IMR-90 (cell line): ENCODE measurements at places on chromosomes 13 and 19. TPM values are rescaled to one million over a fixed set of nuclear protein-coding genes. Genes with fewer than 3 reads are reported as not detected.

LRRC8E gene
- total RNA-seq = 6.9 and 7.2 TPM in 2 replicates

METTL21C gene
- total RNA-seq = not detected in 2 replicates

KIR3DL1 gene
- not detected in 2 replicates for total RNA-seq

C1QTNF9 gene
- total RNA-seq = under 0.01 and 0.18 TPM in 2 replicates

KLK6 gene
- total RNA-seq = not detected in 2 replicates

EEF1AKMT1 gene
- 10.6 and 11.7 TPM in 2 replicates for total RNA-seq

TMEM145 gene
- total RNA-seq = under 0.01 and 2.5 TPM in 2 replicates

KANK3 gene
- not detected in 2 replicates for total RNA-seq

PSG11 gene
- total RNA-seq = 0.18 and 0.28 TPM in 2 replicates

DNA sequence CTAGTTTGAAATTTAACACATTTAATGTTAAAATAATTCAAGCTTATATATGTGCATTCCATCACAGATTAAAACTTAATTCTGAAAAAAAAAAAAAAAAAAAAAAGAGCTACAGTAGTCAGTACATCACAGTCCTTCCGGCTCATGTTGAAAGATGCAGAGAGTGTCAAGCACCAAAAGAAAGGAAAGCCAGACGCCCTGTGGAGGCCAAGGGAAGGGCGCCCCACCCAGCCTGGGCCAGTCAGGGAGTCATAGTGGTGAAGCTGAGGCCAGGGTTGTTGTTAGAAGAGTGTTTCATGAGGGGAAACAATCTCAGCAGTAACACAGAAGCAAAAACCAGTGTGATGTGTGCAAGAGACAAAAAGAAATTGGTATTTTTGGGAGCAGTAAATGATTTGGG is 375.3 kb downstream of the MTUS2 start:
- DNase-seq = no peak
- no peaks in the 10 kb centered on the region for H3K36me3 ChIP-seq
- H3K4me1 ChIP-seq = no peaks in the 10 kb centered on the region
- no peaks in the 10 kb centered on the region for H3K27me3 ChIP-seq
- no peak overlapping the region for H3K4me3 ChIP-seq

- H3K27me3 ChIP-seq = no peaks in the 10 kb centered on the region
- DNase-seq = no peak
- H3K4me3 ChIP-seq = no peak overlapping the region
- H3K36me3 ChIP-seq = no peaks in the 10 kb centered on the region
These were observed 111.6 kb downstream of the GGACT start for GRCh38 chr13:100476963-100477362.

- no peak overlapping the region for H3K27ac ChIP-seq
- H3K4me1 ChIP-seq = no peaks in the 10 kb centered on the region
- no peak overlapping the region for H3K4me3 ChIP-seq
- no peaks in the 10 kb centered on the region for H3K36me3 ChIP-seq
- H3K27me3 ChIP-seq = no peaks in the 10 kb centered on the region
These were observed 183.2 kb upstream of the SOX1 start for GRCh38 chr13:111883571-111884343.

- H3K36me3 ChIP-seq = no peaks in the 10 kb centered on the region
- no peaks in the 10 kb centered on the region for H3K27me3 ChIP-seq
- peak overlapping the region; percentile 96 for H3K27ac ChIP-seq
- H3K4me3 ChIP-seq = no peak overlapping the region
- H3K4me1 ChIP-seq = peaks cover 19% of the 10 kb centered on the region
These were observed 150.6 kb upstream of the RNF113B start for GRCh38 chr13:98327371-98328270.

GRCh38 chr19:6674868-6675305 is 4.9 kb upstream of the TNFSF14 start:
- DNase-seq = peak; percentile 21
- H3K4me3 ChIP-seq = no peak overlapping the region
- H3K27ac ChIP-seq = no peak overlapping the region
- H3K36me3 ChIP-seq = no peaks in the 10 kb centered on the region
- H3K27me3 ChIP-seq = no peaks in the 10 kb centered on the region
- no peaks in the 10 kb centered on the region for H3K4me1 ChIP-seq

DNA sequence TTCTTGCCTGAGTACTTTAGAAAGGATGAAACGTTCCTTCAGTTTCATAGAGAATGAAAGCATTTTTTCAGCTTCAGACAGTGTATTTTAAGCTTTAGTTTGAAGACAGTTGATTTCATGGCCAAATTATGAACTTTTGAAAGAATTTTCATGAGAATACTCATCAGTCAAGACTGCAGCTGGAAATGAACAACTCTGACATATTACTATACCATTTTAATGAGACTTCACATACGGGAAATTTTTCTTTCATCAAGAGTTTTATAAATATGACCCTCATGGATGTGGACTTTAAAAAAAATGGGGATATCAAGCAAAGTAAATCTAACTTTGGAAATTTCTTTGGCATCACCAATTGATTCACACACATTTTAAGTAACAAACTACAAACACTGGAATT is 6.4 kb downstream of the LATS2 start:
- peak overlapping the region; percentile 55; the same call in 1 of the 2 replicates for H3K27ac ChIP-seq
- no peaks in the 10 kb centered on the region for H3K27me3 ChIP-seq
- H3K36me3 ChIP-seq = peaks cover 29% of the 10 kb centered on the region

DNA sequence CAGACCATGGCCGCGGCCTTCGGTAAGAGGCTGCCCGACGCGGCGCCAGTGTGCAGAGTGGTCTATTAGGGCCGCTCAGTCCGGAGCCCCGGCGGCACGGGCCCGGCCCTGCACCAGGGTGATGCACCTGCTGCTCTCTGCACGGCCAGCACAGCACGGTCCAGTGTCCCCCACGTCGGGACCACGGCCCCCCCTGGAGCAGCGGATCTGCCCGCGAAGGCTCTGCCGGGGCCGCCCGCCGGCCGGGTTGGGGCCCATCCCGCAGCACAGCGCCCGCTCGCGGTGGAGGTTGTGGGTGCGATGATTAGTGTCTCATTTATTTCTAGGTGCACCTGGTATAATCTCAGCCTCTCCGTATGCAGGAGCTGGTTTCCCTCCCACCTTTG is 7.9 kb downstream of the PTBP1 start:
- H3K4me1 ChIP-seq = peaks cover 22% of the 10 kb centered on the region
- no peaks in the 10 kb centered on the region for H3K27me3 ChIP-seq
- peaks cover 83% of the 10 kb centered on the region for H3K36me3 ChIP-seq
- no peak overlapping the region for H3K4me3 ChIP-seq

DNA sequence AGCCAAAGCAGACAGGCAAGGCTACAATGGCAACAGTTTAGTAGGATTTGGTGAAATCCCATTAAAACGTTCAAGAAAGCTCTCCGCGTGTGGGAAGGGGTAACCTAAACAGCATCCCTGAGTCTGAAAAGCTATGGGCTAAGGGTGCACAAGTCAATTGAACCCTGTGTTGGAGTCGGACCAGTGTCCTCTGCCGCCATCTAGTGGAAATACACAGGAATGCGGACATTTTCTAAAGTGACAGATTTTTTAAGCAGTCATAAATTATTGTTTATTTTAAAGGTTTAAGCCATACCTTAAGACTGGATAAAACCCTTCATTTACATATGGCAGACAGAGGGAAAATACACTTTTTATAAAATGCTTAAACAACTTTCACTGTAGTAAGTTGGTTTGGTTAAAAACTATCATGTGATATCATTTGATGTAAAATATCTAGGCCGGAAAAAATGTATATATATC is 26.5 kb upstream of the LSM14A start:
- H3K36me3 ChIP-seq = no peaks in the 10 kb centered on the region
- DNase-seq = peak; percentile 56
- no peaks in the 10 kb centered on the region for H3K4me1 ChIP-seq
- H3K27me3 ChIP-seq = no peaks in the 10 kb centered on the region

GRCh38 chr19:48804496-48804895 is 6.3 kb downstream of the BCAT2 start:
- no peak overlapping the region for H3K4me3 ChIP-seq
- H3K27me3 ChIP-seq = no peaks in the 10 kb centered on the region
- no peak overlapping the region for H3K27ac ChIP-seq
- no peak for DNase-seq
- H3K4me1 ChIP-seq = no peaks in the 10 kb centered on the region; the same call in none of the 2 replicates

- no peak for DNase-seq
- H3K27me3 ChIP-seq = peaks cover 78% of the 10 kb centered on the region
- no peaks in the 10 kb centered on the region for H3K36me3 ChIP-seq
- no peak overlapping the region for H3K4me3 ChIP-seq
- H3K4me1 ChIP-seq = no peaks in the 10 kb centered on the region
These were observed 7.7 kb downstream of the ZIC5 start for GRCh38 chr13:99963816-99964339.

- H3K4me3 ChIP-seq = no peak overlapping the region
- DNase-seq = no peak
- peaks cover 2% of the 10 kb centered on the region; the same call in 1 of the 2 replicates for H3K4me1 ChIP-seq
- H3K27me3 ChIP-seq = peaks cover 90% of the 10 kb centered on the region
- H3K36me3 ChIP-seq = no peaks in the 10 kb centered on the region
These were observed 2.8 kb downstream of the ZIC5 start for GRCh38 chr13:99968521-99969452.

GRCh38 chr13:36858290-36858689 is 39.3 kb downstream of the RFXAP start:
- no peaks in the 10 kb centered on the region for H3K27me3 ChIP-seq
- peaks cover 8% of the 10 kb centered on the region for H3K36me3 ChIP-seq
- peak; percentile 65 for DNase-seq
- H3K4me3 ChIP-seq = no peak overlapping the region

- H3K27ac ChIP-seq = no peak within 1 kb of the TSS
- H3K36me3 ChIP-seq = peaks cover 60% of the 10 kb centered on the region
- DNase-seq = no peak
- no peaks in the 10 kb centered on the region for H3K27me3 ChIP-seq
These were observed at the start of gene P2RY11 for GRCh38 chr19:10111405-10111811. Gene P2RY11 (plus strand): TSS chr19:10111693. CDS start chr19:10111722, 29 bp downstream.

DNA sequence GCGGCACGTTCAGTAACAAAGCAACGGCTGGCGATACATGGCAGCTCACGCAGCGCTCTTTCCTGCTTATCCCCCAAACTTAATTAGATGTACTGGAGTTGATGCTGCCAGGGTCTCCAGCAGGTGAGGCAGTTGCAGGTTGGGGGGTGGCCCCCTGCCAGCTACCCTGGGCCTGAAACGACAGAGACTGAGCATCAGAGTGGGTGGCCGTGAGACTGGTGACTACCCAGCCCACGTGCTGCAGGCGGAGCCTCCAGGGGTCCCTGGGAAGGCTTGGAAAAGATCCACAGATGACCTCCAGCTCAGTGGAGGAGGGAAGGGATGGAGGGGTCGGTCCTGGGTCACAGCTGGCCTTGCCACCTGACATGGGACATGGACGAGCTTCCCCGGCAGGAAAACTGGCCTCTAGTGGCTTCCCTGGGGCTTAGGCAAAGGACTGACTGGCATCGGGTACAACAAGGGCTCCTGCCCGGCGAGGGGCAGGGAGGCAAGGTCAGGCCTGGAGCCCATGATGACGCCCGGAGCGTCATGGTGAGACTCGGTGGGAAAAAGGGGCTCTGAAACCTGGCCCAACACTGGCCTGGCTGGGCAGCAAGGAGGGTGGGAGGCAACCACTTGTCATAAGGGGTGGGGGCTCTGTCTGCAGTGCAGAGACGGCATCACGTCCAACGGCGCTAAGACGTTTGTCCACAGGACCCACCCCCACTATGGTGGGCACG is 24.0 kb downstream of the CILP2 start:
- H3K27me3 ChIP-seq = no peaks in the 10 kb centered on the region
- H3K4me1 ChIP-seq = peaks cover 4% of the 10 kb centered on the region
- H3K36me3 ChIP-seq = no peaks in the 10 kb centered on the region
- no peak overlapping the region for H3K27ac ChIP-seq

DNA sequence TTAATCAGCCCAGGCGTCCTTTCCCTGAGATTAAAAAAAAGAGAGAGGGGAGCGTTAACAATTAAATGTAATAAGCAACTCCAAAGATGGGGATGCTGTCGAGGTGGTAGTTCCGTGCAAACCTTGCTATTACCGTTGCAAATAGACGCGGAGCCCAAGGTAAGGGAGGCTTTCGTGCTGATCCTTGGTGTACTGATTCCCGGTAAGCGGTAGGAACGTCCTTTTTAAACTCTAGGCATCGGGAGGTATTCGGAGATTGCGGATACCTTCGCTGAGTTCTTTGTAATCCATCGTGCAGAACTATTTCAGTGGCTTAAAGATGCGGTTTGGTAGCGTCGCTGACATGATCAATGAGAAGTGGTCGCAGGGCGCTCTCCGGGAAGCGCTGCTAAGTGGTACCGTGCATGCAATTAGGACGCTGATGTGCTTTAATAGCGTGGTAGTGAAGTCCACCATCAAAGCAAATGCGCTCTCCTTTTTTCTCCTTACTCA is 3.1 kb downstream of the SLITRK5 start:
- H3K4me1 ChIP-seq = no peaks in the 10 kb centered on the region
- peaks cover 25% of the 10 kb centered on the region for H3K27me3 ChIP-seq
- H3K27ac ChIP-seq = no peak overlapping the region
- H3K4me3 ChIP-seq = no peak overlapping the region
- no peak for DNase-seq

- H3K4me1 ChIP-seq = no peaks in the 10 kb centered on the region
- H3K27me3 ChIP-seq = no peaks in the 10 kb centered on the region
These were observed 33.9 kb upstream of the CSNK1A1L start for GRCh38 chr13:37139356-37139755.

DNA sequence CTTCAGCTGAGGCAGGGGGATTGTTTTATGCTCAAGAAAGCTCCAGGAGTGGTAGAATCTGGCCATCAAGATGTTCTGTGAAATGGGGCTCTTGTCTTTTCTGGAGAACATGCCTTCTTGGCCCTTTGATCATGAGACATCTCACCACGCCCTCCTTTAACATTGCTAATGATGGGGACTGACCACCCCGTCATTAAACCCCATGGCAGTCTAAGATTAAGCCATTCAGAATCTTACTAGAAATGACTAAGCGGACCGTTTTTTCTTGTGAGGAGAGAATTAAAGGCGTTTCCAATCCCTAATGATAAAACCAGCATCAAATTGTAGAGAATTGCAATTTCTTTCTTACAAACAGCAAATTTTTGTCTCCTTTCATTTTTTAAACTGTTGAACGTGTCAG is 89.4 kb downstream of the COL4A2 start:
- no peak for DNase-seq
- H3K27me3 ChIP-seq = no peaks in the 10 kb centered on the region
- peak overlapping the region; percentile 99 for H3K27ac ChIP-seq

- no peak for DNase-seq
- no peaks in the 10 kb centered on the region for H3K36me3 ChIP-seq
- H3K27ac ChIP-seq = no peak overlapping the region
- H3K27me3 ChIP-seq = peaks cover 3% of the 10 kb centered on the region; the same call in 1 of the 2 replicates
These were observed 34.8 kb downstream of the ATP7B start for GRCh38 chr13:51976423-51976822.

DNA sequence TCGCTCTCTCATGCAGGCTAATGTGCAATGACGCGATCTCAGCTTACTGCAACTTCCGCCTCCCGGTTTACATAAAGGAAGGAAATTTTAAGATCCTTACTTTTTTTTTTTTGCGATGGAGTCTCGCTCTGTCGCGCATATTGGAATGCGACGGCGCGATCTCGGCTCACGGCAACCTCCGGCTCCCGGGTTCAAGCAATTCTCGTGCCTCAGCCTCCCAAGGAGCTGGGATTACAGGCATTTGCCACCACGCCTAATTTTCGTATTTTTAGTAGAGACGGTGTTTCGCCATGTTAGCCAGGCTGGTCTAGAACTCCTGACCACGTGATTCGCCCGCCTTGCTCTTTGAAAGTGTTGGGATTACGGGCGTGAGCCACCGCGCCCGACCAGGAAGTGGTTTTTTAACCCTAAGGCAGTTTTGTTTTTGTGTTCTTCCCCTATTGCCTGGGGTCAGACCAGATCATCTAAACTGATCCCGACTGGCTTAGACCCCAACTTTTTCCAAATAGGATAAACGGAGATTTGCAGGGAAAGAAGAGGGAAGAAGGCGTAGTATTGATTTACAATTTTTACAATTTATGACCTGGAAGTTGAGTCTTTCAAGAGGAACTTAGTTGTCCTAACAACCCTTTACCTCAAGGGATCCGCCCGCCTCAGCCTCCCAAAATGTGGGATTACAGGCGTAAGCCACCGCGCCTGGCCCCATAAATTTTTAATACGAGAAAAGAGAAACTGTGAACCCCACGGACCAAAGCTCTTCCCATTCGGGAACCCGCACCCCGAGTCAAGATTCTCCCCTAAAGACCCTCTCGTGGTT is 142.0 kb downstream of the ZNF737 start:
- H3K27me3 ChIP-seq = no peaks in the 10 kb centered on the region
- H3K27ac ChIP-seq = peak overlapping the region; percentile 74
- no peaks in the 10 kb centered on the region for H3K4me1 ChIP-seq
- H3K4me3 ChIP-seq = peak overlapping the region; percentile 64
- peak; percentile 7 for DNase-seq
- H3K36me3 ChIP-seq = no peaks in the 10 kb centered on the region
